ENCODE measurements at places on chromosomes 13 and 19. TPM values are rescaled to one million over a fixed set of nuclear protein-coding genes. Genes with fewer than 3 reads are reported as not detected.
A peak's percentile ranks its signal among the peaks of the same experiment; 100 is the strongest.

Gene DZIP1
- total RNA-seq: 0.07 TPM

Gene ZNF256
- total RNA-seq: 3.4 TPM

Gene ICAM4
- total RNA-seq: 1.0 TPM

Gene ZNF492
- total RNA-seq: 0.29 TPM

Gene CDX2
- not detected for total RNA-seq

Gene FAAP24
- 10.7 TPM for total RNA-seq

Gene SLC7A10
- total RNA-seq: not detected

Gene SHANK1
- not detected for total RNA-seq

GRCh38 chr13:102870677-102871415 is 25.0 kb downstream of the ERCC5 start:
- H3K27ac ChIP-seq: peak overlapping the region; percentile 13
- H3K4me3 ChIP-seq: no peak overlapping the region
- H3K4me1 ChIP-seq: peaks cover 21% of the 10 kb centered on the region

- no peak for DNase-seq
- no peaks in the 10 kb centered on the region for H3K36me3 ChIP-seq
- no peaks in the 10 kb centered on the region for H3K4me1 ChIP-seq
- H3K27me3 ChIP-seq: no peaks in the 10 kb centered on the region
- no peak overlapping the region for H3K4me3 ChIP-seq
- H3K27ac ChIP-seq: no peak overlapping the region
Measured at GRCh38 chr13:59865398-59865797, 298.3 kb downstream of the DIAPH3 start.

DNA sequence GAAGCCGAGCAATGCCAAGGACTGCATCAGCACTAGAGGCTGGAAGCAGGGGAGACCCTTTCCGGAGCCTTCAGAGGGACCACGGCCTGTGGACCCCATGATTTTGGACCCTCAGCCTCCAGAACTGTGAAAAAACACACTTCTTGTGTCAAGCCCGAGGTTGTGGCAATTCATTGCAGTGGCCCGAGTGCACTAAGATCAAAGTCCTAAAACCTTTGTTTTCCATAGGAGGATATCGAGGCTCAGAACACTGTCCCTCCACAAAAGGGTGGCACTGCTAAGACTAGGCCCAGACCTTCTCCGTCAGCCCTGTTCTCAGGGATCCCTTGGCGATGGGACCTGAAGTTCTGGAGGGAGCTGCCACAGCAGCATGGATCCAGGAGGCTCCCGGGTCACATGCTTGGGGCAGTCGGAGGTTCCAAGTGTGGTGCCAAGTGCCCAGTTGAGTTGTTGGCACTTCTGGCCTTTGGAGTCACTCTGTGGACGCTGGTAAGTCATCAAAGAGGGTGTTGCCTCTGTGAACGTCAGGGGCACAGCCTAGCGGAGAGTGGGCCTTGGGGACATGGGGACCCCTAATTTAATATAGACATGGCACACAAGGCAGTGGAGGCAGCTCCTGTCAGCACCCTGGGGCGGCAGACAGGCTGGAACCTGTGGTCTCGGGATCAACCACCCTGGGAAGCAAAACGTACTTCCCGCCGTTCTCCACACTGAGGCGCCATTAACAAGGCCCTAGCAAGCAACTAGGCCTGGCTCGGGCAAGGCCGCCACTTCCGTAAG is 199.2 kb downstream of the COL4A1 start:
- H3K36me3 ChIP-seq: no peaks in the 10 kb centered on the region
- H3K27me3 ChIP-seq: no peaks in the 10 kb centered on the region
- H3K27ac ChIP-seq: no peak overlapping the region
- no peak overlapping the region for H3K4me3 ChIP-seq
- DNase-seq: no peak

GRCh38 chr13:55566334-55566733 is 1574.4 kb upstream of the PRR20A start:
- no peak overlapping the region for H3K4me3 ChIP-seq
- DNase-seq: no peak

GRCh38 chr13:39586151-39586550 is 16.8 kb downstream of the LHFPL6 start:
- H3K4me1 ChIP-seq: no peaks in the 10 kb centered on the region
- DNase-seq: no peak
- H3K27me3 ChIP-seq: peaks cover 2% of the 10 kb centered on the region
- H3K36me3 ChIP-seq: no peaks in the 10 kb centered on the region
- H3K27ac ChIP-seq: no peak overlapping the region

- H3K4me3 ChIP-seq: peak overlapping the region; percentile 81
- H3K27me3 ChIP-seq: peaks cover 82% of the 10 kb centered on the region
- peaks cover 6% of the 10 kb centered on the region for H3K36me3 ChIP-seq
- DNase-seq: no peak
Measured at GRCh38 chr13:35474496-35475211, 1.8 kb downstream of the MAB21L1 start.

DNA sequence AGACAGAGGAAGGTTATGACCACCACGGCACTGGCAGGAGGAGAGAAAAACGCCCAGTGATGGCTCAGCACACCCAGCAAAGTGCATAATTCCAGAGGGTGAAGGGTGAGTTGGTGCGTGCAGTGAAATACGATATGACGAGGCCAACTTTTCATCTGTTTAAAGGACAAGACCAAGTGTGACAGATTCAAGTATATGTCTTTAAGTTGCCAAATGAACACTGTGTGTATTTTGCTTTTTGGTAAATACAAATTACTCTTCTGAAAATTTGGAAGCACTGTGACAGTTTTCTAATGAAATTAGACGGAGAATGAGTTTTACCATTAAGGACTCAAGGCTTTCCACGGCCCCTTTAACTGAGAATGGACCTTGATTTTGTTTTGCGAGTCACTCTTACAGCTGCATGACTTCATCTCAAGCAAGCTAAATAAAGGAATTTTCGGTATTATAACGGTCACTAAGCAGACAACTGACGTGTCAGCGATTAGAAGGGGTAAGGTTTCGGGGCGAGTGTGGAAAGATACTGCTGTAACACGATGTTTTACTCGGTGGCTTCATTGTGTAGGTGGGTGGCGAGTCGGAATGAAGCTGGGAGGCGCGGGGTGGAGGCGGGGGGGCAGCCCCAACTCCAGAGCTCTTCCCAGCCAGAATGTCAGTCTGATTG is 22.8 kb downstream of the COL4A2 start:
- no peak overlapping the region for H3K4me3 ChIP-seq
- H3K4me1 ChIP-seq: no peaks in the 10 kb centered on the region
- no peak for DNase-seq
- no peak overlapping the region for H3K27ac ChIP-seq
- no peaks in the 10 kb centered on the region for H3K36me3 ChIP-seq

DNA sequence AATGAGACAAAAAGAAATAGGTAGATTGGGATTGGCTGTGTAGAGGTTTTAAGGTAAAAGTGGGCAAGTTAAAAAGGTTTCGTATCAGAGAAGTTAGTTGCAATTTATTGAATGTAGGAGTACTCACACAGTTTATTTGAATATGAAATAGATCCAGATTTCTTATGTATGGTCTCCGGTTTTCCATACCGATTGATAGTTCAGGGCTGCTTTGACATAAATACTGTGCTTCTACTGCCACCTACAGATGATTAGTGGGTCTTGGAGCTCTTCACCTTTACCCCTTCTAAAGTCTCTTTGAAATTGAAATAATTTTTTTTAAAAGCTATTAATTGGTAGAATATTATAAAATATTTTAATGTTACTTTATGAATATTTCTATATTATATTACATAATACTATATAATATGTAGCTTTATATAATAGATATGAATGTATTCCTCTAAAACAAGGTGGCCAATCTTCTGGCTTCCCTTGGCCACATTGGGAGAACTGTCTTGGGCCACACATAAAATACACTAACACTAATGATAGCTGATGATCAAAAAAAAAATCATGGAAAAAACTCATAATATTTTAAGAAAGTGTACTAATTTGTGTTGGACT is 7.7 kb upstream of the GPR18 start:
- DNase-seq: no peak
- peaks cover 51% of the 10 kb centered on the region for H3K4me1 ChIP-seq
- H3K4me3 ChIP-seq: no peak overlapping the region
- peaks cover 16% of the 10 kb centered on the region for H3K36me3 ChIP-seq
- peak overlapping the region; percentile 41 for H3K27ac ChIP-seq

DNA sequence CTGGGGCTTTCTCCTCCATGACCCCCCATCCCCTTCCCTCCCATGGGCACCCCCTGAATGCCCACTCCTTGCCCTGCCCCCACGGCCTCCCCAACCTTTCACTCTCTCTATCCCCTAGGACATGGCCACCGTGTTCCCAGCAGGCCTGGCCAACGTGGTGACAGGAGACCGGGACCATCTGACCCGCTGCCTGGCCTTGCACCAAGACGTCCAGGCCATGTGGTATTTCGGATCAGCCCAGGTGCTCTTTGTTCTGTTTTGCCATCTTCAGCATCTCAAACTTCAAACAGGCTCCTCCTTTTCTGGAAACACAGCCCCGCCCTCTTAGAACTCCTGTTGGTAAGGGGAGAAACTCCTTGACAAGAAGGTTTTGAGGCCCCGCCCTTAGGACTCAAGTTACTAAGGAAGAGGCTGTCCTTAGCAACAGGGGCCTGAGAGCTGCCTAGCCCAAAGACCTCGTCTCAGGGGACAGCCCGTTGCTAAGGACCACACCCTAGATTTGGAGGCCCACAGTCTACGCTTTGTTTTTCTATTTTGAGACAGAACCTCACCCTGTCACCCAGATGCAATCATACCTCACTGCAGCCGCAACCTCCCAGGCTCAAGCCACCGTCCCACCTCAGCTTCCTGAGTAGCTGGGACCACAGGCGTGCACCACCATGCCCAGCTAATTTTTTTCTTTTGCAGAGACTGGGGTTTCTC is 5.1 kb upstream of the FLT3LG start:
- H3K27me3 ChIP-seq: no peaks in the 10 kb centered on the region
- H3K4me1 ChIP-seq: peaks cover 32% of the 10 kb centered on the region
- peak overlapping the region; percentile 82 for H3K4me3 ChIP-seq
- DNase-seq: peak; percentile 92
- peak overlapping the region; percentile 99 for H3K27ac ChIP-seq

- H3K4me1 ChIP-seq: no peaks in the 10 kb centered on the region
- H3K27me3 ChIP-seq: peaks cover 13% of the 10 kb centered on the region
- H3K4me3 ChIP-seq: no peak overlapping the region
Measured at GRCh38 chr13:98783856-98784478, 31.5 kb upstream of the SLC15A1 start.

DNA sequence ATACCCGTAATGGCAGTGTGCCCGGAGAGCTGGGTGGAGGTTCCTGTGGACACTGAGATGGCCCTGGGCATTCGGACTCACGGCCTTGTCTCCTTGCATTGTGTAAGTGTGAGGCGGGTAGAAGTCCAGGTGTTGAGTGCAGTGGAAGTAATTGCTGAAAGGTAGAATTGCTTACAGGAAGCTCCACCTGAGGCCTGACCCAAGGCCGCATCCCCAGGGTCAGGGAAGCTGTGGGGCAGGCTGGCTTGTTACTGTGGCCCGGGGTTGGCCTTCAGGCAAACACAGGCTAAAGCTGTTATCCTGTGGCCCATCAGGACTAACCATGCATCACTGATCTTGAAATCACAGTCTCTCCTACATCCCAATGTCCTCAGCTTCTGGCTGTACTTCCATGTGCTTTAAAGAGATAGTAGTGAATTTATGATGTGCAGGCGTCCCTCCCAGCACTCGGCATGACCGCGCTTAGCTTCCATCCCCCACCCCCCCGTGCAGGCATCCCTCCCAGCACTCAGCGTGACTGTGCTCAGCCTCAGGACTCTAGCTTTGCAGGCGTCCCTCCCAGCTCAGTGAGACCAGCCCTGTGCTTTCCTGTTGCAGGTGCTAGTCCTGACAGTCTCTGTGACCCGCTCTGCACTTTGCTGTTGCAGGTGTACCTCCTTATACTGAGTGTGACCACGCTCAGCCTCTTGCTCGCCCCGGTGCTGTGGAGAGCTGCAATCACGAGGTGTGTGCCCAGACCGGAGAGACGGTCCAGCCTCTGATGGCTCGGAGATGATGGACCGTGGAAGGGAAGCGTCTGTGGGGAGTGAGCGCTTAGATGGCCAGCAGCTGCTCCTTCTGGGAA is 35.6 kb upstream of the TFDP1 start:
- H3K4me3 ChIP-seq: no peak overlapping the region
- DNase-seq: no peak
- H3K4me1 ChIP-seq: no peaks in the 10 kb centered on the region
- H3K36me3 ChIP-seq: no peaks in the 10 kb centered on the region
- no peak overlapping the region for H3K27ac ChIP-seq

DNA sequence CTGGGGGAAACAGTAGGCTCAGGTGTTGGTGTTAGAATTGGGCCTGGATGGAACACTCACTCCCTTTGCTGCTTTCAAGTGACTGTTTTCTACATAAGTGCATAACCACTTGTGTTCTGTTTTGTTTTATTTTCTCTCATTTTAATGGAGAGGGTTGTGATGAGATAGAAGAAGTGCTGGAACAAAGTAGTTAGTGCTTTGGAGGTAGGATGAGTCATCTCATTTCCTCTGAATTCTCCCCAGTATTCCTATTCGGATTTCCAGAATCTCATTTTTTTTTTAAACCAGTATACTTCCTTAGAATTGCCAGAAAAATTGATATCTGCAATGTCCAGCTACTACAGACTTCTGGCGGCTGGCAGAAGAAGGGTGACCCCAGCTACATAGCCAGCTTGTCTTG is 575.9 kb downstream of the MYO16 start:
- H3K36me3 ChIP-seq: no peaks in the 10 kb centered on the region
- H3K27me3 ChIP-seq: peaks cover 3% of the 10 kb centered on the region
- H3K4me3 ChIP-seq: no peak overlapping the region
- no peak overlapping the region for H3K27ac ChIP-seq
- DNase-seq: no peak

- H3K27ac ChIP-seq: no peak overlapping the region
- no peaks in the 10 kb centered on the region for H3K36me3 ChIP-seq
- H3K4me1 ChIP-seq: no peaks in the 10 kb centered on the region
- H3K4me3 ChIP-seq: no peak overlapping the region
Measured at GRCh38 chr13:106522898-106523525, 12.4 kb downstream of the EFNB2 start.

DNA sequence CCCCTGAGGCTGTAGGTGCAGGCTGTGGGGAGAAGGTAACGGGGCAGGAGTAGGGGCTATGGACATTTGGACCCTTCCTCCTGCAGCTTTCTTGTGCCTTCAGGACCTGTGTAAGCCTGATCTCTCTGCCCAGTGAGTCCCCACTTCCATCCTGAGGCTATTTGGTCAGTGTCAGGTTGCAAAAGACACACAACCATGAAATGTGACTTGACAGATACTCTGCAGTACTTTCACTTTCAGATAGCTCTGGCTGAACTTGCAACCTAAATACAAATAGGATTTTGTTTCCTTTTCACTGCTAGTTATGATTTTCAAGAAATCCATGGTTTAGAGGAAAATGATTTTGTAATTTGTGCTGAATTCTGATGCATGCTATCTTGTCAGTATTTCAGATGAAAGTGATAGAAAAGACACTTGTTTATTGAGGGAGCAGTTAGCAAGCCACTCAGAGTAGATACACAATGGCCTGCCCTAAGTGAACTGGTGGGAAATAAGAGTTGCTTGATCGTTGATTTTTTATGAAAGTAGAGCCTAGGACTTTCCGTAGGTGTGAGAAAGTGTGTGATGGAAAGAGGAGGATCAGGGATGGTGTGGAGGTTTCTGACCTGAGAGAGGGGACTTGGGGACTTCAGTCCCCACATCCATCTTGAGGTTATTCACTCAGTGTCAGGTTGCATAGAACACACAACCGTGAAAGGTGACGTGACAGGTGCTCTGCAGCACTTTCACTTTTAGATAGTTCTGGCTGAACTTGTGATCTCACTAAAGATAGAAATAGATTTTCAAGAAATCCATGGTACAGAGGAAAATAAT is 18.1 kb upstream of the EID2 start:
- H3K4me3 ChIP-seq: peak overlapping the region; percentile 41
- DNase-seq: no peak
- peaks cover 26% of the 10 kb centered on the region for H3K4me1 ChIP-seq
- no peaks in the 10 kb centered on the region for H3K27me3 ChIP-seq
- peak overlapping the region; percentile 35 for H3K27ac ChIP-seq
